ENCODE measurements at places on chromosomes 1 and 21.

- no peak for DNase-seq
Observed at GRCh38 chr1:26419494-26419893, 8.9 kb downstream of the LIN28A start.

DNA sequence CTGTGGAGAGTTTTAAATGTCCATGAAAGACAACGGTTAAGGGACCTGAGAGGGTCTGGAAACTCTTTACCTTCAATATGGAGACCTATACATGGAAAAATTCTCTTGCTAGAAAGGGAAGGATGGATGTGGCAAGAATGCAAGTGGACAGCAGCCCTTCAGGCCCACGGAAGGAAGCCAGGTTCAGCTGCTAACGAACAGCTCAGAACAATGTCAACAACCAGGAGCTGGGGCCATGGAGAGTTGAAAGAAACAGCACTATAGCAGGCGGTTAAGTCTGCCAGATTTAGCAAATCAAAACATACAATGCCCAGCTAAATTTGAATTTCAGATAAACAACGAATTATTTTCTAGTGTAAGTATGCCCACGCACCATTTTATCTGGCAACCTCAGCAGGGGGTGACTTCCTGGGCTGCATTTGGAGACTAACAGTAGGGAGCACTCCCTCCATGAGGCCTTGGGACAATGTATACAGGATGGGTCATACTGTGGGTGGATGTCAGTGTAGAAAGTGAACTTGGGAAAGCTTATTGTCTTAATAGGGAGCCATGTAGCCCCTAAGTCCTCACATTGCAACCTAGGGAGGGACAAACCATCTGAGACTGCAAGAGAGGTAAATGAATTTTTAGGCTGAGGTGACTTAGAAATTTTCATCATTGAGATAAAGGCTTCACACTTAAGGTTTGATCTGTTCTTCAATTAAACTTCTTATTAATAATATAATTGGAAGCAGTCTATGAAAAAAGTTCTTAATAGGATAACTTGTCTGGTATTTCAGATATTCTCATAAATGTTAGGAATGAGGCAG, 7.8 kb upstream of the H3-3A start:
- DNase-seq = no peak

GRCh38 chr1:39128959-39129358, 75.5 kb upstream of the MACF1 start:
- DNase-seq = no peak

- DNase-seq = no peak
Observed at GRCh38 chr1:97820470-97821188, 100.2 kb downstream of the DPYD start.

GRCh38 chr1:243246916-243247315, 8.2 kb downstream of the CEP170 start:
- DNase-seq = no peak

GRCh38 chr1:89739013-89739843, 81.6 kb upstream of the LRRC8D start:
- DNase-seq = no peak
